Fibroblast of skin of left quadriceps (primary cell): ENCODE measurements at places on chromosomes 5 and 9.

- no peak for DNase-seq
These were observed 44.3 kb downstream of the TMEM252 start for GRCh38 chr9:68496356-68496755.

DNA sequence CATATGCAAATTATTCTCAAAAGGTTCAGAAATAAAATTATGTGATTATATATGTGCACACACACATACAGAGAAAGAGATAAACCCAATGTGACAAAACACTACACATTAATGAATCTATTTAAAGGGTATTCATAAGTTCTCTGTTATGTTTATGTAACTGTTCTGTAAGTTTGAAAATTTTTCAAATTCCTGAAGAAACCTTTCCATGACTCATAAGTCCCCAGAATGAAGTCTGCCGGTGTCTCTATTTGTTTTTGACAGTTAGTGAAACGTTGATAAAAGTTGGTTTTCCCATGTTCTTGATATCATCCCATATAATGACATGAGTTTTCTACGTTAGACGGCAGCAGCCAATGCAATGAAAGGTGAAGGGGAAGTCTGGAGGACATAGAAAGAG lies 199.5 kb upstream of the PUM3 start:
- no peak for DNase-seq

GRCh38 chr5:18114151-18114757 lies 480.0 kb downstream of the TAF11L14 start:
- DNase-seq = no peak

DNA sequence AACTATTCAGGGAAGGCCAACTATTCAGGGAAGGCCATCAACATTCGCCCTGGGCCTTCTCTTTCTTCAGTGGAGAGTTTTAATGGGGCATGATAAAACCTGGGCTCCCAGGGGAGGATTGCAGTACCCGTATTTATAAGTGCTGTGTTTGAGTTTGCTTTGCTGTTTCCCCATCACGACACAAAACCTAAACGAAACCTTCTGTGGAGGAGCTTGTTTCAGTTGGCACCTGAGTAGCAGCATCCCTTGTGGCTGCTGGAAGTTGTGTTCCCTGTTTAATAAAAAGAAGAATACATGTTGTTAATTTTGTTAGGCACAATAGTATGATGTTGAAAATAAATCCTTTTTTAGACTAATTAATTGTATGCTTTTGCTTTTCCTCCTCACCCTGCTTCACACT lies 8.3 kb downstream of the WDR31 start:
- no peak for DNase-seq

- no peak for DNase-seq
These were observed 220.8 kb downstream of the FSTL4 start for GRCh38 chr5:133391354-133392136.

DNA sequence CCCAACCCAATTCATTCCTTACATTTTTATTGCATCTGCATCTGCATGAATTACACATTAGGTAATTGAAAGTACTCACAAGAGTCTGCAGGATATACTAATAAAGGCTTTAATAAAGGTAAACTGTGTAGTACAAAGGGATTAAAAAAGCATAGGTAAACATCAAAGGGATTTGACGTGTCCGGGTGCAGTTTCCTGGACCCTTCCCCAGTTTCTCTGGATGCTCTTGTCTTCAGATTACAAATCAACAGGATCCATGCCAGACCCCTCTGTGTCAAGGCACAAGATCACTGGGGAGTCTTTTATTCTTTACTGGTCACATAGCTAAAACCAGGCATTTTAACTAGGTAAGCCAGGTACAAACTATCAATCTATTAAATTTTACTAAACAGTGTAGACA lies 177.2 kb upstream of the TYRP1 start:
- DNase-seq = no peak

DNA sequence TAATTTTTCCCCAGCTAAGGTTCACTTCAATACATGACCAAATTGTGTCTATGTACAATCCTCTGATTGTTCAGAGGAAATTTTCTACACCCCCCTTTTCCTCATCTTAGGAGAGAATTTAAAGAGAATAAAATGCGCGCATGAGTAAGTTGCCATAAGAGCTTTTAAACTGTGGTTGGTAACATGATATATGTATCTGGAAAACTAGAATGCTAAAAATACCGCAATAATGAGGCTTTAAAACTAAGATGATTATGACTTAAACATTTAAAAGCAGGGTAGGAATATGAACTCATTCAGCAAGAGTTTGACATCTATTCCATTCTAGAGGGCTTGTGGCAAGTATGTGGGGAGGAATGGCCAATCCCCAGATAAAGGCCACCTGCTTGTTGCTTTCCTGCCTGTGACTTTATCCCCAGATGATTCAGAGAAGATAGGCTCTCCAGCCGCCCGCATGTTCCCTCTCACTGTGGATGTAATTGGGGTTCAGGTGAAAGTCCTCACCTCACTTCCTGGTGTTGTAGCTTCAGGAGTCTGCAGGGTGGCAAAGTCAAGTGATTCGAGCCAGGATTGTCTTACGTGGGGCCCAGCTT lies 26.5 kb upstream of the BASP1 start:
- peak; percentile 52 for DNase-seq

GRCh38 chr5:58024151-58024550 lies 435.7 kb downstream of the PLK2 start:
- DNase-seq = no peak

GRCh38 chr9:81814794-81815464 lies 113.3 kb upstream of the SPATA31D4 start:
- DNase-seq = no peak

GRCh38 chr5:180343110-180343830 lies 9.9 kb downstream of the GFPT2 start:
- peak; percentile 37 for DNase-seq

DNA sequence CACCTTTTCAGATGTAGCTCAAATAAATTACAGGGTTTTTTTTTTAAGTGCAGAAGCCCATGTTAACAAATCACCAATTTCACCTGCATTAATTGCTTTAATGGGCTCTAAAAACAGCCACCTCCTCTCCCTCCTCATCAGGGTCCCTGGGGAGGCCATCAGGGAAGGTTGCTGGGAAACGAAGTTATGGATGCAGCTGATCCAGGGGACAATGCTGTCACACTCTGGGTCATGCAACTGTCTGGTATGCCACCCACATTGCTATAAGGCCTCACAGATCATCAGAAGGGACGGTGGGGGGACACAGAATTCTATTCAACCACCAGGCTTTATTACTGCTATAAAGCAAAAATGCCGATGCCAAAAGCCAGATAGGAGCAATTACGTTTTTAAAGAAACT lies 9.3 kb downstream of the WHRN start:
- DNase-seq = no peak

DNA sequence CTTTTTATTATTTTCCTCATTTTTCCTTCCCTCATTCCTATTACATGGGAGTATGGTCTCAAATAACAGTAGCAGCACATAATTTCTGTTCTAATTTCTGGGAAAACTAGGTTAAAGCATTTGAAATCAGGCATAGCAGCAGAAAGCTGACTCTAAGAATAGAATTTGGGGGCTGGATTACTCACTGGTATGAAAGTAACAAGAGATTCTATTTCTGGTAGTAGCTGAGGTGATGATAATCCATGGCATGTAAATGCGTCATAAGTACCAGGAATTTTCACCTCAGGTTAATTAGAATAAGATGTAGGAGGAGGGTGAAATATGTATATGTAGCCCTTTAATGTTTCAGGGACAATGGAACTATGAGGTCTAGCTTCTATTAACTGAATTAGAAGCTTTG lies 662.0 kb downstream of the PTPRD start:
- peak; percentile 91 for DNase-seq

DNA sequence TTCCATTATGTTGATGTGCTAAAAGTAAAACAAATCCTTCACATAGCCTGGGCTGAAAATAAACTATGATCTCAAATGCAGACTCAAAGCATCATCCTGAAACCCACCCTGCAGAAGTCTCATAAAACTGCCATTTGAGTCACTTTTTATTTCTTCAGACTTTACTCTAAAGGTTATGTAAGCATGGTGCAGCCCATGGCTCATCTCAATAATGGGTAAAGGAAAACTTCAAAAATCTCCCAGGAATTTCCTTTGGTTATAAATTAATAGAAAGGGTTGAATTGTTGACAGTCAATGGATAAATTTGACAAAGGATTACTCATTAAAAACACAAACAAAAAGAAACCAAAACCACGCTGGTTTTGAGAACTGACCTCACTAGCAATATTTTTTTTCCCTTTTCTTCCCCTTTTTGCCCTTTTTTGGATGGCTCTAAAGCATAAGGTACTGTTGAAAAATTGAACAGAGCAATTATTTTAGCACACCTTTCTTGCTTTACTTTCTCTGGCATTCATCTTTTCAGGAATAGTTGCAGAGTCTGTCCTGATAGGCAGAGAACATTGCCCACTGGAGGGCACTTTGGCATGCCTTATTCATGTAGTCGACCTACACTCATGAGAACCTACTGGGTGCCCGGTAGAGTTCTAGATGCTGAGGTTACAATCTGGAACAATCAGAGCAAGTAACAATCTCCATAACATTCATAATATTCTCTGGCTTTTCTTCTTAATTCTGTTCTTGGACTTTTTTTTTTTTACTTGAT lies 191.4 kb downstream of the TMEM167A start:
- DNase-seq = peak; percentile 41

DNA sequence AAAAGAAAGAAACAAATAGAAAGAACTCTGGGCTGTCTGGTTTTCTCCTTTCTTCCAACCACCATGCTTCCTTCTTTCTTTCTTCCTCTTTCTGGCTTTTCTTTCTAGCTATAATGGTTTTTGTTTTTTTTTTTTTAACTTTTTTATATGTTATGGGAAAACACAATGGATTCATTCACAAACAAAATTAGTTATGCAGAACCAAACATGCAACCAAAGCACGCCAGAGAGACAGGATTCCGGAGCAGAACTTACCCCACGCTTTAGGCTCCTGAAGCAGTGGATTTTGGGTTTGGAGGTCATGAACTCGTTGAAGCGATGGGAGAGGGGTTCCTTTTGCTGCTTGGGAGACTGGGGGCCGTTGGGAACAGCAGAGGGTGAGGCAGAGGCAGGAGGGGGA lies 88.3 kb downstream of the USP20 start:
- no peak for DNase-seq

DNA sequence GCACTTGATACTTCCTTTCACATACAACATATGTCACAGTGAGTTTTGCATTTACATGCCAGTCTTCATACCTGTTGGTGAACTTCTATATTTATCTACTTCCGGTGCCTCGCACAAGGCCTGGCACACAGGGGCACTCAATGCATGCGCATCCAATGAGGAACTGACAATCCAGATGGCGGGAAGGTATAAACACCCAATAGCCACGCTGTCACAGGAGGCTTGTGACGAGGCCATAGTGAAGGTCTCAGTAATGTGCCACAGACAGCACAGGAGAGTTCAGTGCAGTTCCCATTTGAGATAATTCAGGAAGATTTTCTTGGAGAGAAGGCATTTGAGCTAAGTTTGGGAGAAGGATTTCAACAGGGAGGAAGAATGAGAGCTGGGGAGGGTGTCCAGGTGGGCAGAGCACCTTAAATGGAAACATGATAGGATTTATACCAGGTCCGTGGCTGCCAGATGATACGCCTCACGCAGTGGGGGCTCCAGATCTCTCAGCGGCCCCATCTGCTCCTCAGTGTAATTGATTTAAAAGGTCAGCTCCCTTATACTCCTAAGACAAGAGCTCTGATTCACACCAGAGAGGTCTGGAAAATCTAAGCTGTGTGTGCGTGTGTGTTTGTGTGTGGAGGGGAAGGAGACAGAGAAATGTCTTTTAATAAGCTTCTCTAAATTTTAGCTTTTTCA lies 206.2 kb downstream of the DCP2 start:
- no peak for DNase-seq

DNA sequence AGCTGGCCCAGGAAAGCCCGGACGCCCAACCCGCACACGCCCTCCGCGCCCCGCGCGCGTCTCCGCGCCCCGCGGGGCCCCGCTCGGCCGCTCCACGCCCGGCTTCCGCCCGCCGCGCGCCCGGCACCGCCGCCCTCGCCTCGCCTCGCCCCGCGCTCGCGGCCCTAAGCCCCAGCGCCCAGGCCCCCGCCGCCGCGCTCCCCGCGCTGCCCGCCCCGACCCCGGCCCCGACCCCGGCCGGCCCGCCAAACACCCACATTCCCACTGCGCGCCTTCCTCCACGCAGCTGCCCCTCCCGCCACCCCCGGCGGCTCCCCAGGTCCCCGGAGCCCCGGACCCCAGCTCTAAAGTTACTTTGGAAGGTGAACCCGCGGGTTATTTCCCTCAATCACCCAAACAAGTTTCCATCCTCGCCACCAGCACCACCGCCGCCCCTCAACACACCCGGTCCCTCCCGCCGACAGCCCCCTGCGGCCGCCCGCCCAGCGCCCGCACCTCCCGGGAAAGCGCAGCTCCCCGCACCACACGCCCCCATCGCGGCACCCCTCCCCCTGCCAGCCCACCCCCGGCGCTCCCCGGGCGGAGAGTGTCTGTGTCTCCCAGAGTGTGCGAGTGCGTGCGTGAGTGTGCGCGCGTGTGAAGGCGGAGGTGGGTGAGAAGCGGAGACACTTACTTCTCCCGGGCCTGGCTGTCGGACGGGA lies 439 bp downstream of the SSBP2 start:
- no peak for DNase-seq

- DNase-seq = no peak
These were observed 63.9 kb downstream of the PCDH1 start for GRCh38 chr5:141814064-141814964.

DNA sequence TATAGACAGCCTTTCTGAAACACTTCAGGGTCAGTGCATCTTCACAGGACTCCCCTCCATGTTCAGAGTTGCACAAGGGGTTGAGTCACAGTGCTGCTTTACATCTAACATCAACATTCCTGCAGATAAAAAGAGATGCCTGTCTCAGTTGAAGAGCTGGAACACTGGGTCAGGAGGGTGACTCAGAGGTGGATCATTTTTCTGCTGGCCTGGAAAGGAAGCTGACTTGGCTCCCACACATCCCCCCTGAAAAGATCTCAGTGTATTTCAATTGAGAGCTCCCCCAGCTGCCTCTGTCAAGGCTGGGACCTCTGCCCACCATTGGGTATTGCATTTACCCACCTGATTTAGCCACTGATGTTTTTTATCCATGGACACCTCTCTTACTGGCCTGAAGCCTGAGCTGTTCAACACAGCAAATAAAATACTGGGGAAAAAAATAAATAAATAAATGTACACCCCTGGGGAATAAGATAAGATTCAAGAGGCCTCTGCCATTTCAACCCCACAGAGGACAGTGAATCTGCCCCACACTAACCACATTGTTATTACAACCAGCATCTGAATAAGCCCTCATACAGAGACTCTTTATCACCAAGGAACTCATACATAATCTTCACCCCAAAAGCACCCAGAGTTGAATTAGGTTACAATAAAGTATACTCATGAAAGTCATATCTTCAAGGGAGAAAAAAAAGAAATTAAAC lies 716.4 kb downstream of the SEMA5A start:
- DNase-seq = peak; percentile 95

- DNase-seq = no peak
These were observed 65.6 kb upstream of the ZNF622 start for GRCh38 chr5:16531063-16531648.
